ENCODE measurements at places on chromosomes 11 and 22.

DNA sequence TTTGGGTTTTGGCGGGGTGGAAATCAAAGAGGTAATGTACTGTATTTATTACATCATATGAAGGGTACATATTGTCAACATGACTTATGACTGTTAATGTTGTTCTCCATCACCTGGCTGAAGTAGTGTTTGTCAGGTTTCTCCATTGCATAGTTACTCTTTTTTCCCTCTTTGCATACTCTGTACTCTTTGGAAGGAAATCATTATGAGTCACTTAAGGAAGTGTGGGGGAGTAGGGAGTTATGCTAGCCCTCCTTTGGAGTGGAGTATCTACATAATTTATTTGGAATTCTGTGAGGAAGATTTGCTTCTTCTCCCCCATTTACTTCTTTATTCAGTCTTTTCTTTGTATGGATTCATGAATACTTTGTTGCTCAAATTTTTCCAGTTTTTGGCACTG is 3.6 kb upstream of the PGR start:
- DNase-seq, result no peak

DNA sequence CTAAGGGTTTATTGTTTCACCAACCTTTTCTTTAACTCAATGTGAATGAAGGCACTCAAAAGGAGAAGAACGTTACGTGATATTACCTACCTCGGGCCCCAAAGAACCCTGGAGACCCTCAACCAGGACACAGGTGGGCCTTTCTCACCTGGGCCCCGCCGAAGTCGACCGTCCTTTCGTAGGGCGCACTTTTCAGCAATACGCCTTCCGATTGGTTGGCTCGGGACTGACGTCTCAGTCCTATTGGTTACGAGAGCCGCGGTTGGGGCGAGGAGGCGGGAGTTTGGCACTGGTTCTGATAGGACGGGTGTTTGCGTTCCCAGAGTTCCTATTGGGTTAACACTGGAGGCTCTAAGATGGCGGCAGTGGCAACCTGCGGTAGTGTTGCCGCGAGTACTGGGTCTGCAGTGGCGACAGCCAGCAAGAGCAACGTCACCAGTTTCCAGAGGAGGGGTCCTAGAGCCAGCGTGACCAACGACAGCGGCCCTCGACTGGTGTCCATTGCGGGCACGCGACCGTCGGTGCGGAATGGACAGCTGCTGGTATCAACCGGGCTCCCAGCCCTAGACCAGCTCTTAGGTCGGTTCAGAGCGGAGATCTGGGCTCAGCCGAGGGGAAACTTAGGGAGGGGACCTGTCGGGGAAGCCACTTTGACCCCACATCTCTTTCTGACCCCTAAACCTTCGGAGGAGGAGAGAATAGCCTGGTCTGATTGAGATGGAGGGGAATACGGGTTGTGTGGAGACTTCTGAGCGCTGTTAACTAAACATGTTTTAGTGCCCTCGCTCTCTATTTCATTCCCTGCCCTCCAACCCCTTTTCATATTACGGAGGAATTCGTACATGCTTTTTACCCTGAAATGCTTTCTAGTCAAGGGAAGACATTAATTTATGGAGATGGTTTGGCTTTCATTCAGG is at the start of the genes ELP4 and IMMP1L:
Gene ELP4, plus strand, starts transcription at position 339 of the 917 bp plus-strand sequence. Its CDS starts 18 bp downstream, at position 357.
Gene IMMP1L, minus strand, starts transcription at position 194 of the 917 bp plus-strand sequence. CDS start 46,346 bp downstream, outside the sequence.
- DNase-seq, result peak; percentile 96

- no peak for DNase-seq
Measured at GRCh38 chr11:132037956-132038355, 667.5 kb downstream of the NTM start.

DNA sequence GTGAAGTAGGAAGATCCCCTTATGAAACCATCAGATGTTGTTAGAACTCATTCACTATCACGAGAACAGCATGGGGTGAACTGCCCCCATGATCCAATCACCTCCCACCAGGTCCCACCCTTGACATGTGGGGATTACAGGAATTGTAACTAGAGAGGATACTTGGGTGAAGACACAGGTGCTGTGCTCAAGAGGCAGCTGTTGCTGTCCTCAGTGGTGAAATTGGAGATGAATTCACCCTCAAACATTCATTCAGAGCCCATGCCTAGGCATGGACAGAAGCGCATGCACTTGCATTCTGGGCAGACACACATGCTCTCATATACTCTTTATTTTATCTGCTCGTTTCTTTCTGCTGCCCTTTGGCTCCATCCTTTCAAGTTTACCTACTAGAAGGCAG is 385.0 kb downstream of the INSC start:
- DNase-seq, result no peak

DNA sequence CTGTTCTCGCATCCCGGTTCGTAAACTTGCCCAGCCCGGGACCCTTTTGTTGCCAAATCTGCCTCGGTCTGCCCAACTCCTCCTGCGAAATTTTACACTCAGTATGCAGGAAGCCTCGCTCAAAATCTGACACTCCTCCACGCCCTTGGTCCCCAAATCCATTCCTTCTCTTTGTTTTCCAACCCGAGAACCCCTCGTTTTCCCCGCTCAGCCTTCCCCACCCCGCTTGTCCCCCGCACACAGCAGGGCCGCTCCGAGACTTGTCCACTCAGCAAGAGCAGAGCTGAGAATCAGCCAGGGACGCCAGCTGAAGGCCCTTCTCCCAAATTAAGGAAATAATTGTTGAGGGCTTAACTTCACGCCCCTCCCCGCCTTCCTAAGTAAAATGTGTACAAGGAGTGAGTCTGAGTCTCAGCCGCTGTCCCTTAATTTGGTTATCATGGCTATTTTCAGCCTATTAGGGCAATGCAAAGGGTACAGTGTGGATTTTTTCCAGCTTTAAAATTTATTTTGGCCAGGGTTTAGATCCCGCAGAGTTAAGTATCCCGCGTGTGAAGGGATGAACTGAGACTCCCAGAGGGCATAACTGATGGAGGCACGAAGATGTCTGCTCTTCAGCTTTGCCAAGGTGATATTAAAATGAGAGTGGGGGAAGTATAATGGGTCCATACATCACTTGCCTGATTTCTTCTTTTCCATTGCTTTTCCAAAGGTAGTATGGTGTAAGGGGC is 581 bp upstream of the FBXO3 start:
- no peak for DNase-seq

Data from HAP-1 (cell line).